Stimulated activated CD8-positive, alpha-beta memory T cell treated with anti-CD3 and anti-CD28 coated beads, Interleukin-7, amount 100 ng/mL, for 24 hours (primary cell): ENCODE measurements at places on chromosomes 11 and 22.

GRCh38 chr11:123272565-123272964, 77.5 kb upstream of the CLMP start:
- DNase-seq, result no peak

DNA sequence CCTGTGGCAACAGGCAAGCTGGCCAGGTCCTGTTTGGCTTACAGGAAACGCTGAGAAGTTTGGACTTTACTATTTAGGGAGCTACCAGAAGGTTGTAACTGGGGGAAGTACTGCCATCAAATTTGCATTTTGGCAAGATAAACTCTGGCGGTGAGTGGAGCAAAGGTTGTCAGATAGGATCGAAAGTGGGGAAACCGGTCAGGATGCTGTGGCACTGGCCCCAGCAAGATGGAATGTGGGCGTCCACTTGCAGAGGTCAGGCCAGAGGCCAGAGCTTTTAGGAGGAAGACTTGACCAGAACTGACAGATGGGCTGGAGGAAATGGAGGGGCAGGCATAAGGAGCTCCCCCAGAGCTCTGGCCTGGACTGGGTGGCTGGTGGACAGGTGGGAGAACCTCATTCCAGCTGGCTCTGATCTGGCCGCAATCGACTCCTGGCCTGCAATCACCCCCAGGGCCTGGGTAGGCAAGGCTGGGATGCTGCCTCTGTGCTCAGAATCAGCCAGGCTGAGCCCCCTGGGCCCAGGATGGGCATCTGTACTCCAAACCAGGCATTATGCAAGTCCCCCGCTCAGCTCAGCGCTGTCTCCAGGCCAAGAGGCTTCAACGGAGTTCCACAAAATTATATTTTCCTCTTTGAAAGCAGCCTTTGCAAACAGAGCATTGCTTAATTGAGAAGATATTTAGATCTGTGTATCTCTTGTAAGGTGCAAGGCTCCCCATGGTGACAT, 178.3 kb upstream of the NECTIN1 start:
- no peak for DNase-seq

GRCh38 chr11:12019337-12019736, 10.9 kb upstream of the DKK3 start:
- no peak for DNase-seq

GRCh38 chr11:109856928-109857327, 236.3 kb upstream of the ZC3H12C start:
- DNase-seq, result no peak

DNA sequence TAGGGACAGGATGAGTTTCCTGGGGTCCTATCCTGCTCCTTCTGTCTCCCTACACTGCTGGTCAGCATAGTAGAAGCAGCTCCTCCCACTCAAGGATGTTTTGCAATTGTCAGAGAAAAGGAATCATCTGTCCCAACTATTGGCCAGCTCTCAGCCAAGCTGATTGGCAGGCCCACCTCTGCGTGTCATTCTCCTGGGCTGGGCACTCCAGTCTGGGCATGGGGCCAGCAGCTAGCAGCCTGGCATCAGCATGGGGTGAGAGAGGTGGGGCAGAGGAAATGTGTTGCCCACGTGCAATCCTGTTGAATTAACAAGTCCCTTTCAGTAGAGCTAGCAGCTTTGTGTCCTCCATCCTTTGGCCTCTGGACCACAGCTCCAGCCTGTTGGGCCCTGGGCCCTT, 14.1 kb downstream of the ANKK1 start:
- DNase-seq, result no peak

DNA sequence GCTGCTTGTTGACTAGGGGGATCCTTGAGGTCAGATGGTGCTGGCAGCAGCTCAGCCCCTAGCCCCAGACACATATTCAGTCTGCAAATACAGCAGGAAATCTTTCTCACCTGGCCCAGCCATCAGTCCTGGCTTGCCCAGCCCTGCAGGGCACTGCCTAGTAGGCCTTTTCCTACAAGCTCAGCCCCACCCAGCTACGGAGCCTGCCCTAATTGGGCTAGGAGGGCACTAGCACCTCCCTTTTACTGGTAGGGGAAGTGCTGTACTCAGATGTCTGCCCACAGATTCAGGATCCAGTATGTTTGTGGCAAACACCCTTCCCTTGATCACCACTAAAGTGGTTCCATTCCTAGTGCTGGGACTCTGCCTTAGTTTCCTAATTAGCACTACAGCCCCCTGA, 257.1 kb upstream of the CADM1 start:
- DNase-seq, result no peak

GRCh38 chr22:32248276-32248675, 6.9 kb downstream of the SLC5A4 start:
- no peak for DNase-seq
